ENCODE measurements at places on chromosomes 2 and 18.

GRCh38 chr2:174773215-174773614 lies 8.9 kb upstream of the CHRNA1 start:
- DNase-seq = no peak

DNA sequence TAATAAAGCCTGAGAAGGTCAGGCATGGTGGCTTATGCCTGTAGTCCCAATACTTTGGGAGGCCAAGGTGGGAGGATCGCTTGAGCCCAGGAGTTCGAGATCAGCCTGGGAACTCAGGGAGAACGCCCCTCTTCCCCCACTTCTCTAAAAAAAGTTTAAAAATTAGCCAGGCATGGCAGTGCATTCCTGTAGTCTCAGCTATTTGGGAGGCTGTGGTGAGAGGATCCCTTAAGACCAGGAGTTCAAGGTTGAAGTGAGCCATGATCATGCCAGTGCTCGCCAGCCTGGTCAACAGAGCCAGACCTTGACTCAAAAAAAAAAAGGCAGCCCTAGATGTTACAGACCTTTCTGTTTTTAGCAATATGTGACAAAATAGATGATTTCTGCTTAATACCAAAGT lies 83.4 kb downstream of the AP1S3 start:
- DNase-seq = no peak

GRCh38 chr2:97267411-97268074 lies 154.6 kb downstream of the ANKRD36 start:
- DNase-seq = no peak

- no peak for DNase-seq
Measured at GRCh38 chr2:143732076-143732475, 602.9 kb downstream of the ARHGAP15 start.

GRCh38 chr2:38130876-38131275 lies 54.9 kb upstream of the CYP1B1 start:
- DNase-seq = no peak

DNA sequence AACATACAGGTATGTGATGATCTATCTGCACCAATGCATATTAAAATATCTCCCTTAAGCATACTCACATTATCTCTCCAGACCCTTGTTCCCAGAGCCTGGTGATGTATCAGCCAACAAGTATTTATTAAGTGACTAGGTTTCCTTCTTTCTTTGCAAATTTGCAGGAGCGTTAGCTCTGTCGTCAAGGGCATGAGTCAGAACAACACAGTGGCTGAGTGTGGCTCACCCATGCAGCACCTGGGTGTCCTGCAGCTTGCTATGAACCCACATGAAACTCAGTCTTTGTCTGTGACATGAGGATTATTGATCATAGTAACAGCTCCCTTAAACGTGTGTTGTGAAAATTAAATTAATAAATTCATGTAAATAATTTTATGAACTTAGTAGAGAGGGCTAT lies 96.6 kb downstream of the PIEZO2 start:
- no peak for DNase-seq

Data from T-helper 1 cell (primary cell).